ENCODE measurements at places on chromosomes 3 and 15.
A peak's percentile ranks its signal among the peaks of the same experiment; 100 is the strongest.

- DNase-seq, result no peak
Measured at GRCh38 chr3:160286231-160286630, 61.0 kb downstream of the C3orf80 start.

DNA sequence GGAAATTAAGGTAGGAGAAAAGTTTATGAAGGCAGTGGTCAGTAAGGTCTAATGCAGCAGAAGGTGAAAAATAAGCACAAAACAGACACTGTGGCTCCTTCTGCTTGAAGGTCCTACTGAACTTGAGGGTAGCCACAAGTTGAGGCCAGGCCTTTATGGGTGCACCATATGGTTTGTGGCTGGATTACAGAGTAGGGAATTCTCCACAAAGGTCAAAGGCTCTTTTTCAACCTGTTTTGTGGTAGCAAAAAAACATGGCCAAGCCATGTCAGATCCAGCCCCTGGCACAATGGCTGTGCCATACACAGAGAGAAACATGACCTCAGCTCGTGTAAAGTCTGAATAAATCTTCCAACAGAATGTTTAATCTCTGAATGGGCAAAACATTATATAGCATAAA, 214.0 kb downstream of the SATB1 start:
- no peak for DNase-seq

GRCh38 chr15:63392361-63393009, 10.8 kb upstream of the CA12 start:
- DNase-seq, result no peak

DNA sequence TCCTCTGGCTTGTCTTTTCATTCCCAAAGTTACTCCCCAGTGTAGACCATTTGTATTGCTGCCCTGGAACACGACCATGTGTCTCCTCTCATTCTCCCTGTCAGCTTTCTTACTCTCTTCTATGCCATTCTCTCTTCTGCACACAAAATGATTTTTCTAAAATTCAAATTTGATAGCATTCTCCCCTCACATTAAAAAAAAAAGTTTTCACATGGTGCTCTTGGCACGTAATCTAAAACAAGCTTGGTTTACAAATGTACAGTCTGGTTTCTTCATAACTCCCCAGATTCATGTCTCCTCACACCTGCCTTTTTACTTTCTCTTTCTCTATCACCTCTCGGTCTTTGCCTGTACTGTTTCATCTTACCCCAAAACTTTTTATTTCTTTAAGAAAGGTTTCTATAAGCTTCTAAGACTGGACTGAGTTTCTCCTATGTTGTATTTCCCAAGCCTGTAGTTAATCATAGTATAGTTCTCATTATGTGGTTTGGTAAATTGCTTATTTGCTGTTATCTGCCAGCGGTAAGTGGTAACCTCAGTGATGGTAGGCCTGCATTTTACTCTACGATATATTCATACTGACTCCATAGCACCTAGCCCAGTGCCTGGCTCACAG, 31.2 kb downstream of the BCHE start:
- no peak for DNase-seq

GRCh38 chr3:73052857-73053256, 8.6 kb upstream of the EBLN2 start:
- DNase-seq, result no peak

DNA sequence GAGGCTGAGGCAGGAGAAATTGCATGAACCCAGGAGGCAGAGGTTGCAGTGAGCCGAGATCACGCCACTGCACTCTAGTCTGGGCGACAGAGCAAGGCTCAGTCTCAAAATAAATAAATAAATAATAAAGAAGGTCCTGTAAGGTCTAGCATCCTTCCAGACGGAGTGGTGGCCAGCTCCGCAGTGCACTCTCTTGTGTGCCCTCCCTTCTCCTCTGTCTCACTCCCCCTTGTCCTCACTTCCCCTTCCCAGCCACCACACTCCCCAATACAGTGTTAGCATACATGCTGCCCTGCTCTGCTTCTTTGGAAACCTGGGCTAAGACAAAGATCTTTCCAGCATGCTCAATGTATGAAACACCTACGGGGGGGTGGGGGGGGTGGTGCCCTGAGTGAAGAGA, 3.4 kb upstream of the CLN6 start:
- DNase-seq, result no peak

GRCh38 chr3:40719660-40720287, 195.0 kb downstream of the ZNF621 start:
- peak; percentile 36 for DNase-seq

- peak; percentile 4 for DNase-seq
Measured at GRCh38 chr15:27057904-27058645, 87.1 kb downstream of the GABRG3 start.

DNA sequence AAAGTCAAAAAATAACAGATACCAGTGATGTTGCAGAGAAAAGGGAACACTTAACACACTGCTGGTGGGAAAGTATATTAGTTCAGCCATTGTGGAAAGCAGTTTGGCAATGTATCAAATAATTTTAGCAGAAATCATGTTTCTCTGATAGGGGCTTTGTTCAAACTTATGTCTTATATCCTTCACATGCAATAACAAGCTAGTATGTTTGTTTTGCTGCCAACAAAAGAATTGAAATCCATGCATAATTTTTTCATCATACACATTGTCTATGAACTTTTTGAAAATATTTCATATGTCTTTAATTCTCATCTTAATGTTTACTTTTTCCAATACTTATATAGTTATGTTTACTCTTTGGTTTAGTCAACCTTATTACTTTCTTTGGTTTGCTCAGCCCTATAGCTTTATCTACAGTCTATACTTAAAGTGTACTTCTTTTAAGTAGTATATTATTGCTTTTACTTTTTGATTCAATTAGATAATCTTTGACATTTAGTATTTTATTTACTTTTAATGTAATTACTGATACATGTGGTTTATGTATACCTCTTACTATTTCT, 639.6 kb upstream of the CBLB start:
- no peak for DNase-seq

DNA sequence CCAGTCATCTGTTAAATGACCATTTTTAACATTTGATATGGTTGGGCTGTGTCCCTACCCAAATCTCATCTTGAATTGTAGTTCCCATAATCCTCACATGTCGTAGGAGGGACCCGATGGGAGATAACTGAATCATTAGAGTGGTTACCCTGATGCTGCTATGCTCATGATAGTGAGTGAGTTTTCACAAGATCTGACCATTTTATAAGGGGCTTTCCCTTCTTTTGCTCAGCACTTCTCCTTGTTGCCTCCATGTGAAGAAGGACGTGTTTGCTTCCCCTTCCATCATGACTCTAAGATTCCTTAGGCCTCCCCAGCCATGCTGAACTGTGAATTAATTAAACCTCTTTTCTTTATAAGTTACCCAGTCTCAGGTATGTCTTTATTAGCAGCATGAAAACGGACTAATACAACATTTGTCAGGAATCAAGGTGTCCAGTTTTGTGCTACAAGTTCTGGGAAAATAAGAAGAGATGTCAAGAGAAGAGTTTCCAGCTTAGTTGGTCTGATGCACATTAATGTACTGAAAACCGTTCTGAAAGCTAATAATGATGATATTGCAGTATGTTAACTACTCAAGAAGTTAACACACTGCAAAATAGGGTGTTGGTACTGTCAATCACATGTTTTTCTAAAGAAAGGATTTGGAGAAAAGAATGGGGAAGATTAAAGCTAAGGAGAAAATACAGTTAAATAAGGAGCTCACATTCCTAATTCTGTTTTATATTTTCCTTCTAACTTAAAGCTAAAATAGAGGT, 67.9 kb downstream of the ATP8B4 start:
- no peak for DNase-seq

- peak; percentile 67 for DNase-seq
Measured at GRCh38 chr3:70550723-70551319, 238.4 kb upstream of the MDFIC2 start.

DNA sequence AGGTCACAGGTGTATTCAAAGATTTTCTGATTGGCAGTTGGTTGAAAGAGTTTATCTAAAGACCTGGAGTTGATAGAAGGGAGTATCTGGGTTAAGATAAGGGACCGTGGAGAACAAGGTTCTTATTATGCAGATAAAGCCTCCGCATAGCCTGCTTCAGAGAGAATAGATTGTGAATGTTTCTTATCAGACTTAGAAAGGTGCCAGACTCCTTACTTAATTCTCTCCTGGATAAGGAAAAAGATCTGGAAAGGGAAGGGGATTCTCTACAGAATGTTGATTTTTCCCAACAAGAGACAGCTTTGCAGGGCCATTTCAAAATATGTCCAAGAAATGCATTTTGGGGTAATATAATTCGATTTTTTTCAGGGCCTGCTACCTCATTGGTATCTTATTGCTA, 341.3 kb upstream of the RARB start:
- DNase-seq, result no peak

GRCh38 chr3:182482705-182483104, 310.6 kb upstream of the ATP11B start:
- no peak for DNase-seq

DNA sequence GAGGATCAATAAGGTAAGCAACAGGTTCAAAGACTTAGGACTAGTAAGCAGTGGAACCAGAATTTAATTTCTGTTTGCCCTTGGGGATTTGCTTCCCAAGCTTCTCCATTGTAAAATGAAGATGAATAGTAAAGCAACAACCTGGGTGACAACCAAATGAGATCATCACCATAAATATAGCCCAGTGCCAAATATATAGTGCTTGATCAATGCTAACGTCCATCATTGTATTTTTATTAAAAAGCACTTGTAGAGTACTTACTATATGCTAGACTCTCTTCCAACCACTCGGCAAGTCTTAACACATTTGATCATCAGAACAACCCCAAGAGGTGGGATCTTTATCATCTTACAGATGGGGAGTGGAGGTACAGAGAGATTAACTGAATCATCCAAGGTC, 51.5 kb upstream of the NMNAT3 start:
- DNase-seq, result no peak

DNA sequence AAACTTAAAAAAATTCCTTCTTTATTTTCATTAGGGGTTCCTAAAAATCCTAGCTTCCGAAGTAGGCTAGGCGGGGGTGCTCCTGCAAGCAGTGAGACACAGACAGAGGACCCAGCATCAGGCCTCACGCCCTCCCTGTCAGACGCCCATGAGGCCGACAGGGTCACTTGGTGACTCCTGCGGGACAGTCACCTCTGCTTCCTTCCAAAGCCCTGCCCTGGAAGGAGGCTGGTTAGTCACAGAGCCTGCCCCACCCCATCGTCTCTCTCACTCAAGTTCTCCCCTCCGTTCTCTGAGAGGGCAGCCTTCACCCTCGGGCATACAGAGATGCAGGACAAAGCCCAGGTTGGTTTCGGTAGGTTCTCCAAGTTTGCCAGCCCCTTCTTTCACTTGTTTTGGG, 38.6 kb downstream of the EHD4 start:
- DNase-seq, result peak; percentile 46

GRCh38 chr3:37556789-37557301, 304.8 kb upstream of the CTDSPL start:
- DNase-seq, result no peak

GRCh38 chr3:15460891-15461531, 33.6 kb downstream of the EAF1 start:
- DNase-seq, result no peak

- DNase-seq, result no peak
Measured at GRCh38 chr3:162370141-162370540, 873.5 kb downstream of the OTOL1 start.

- DNase-seq, result no peak
Measured at GRCh38 chr3:163838769-163839168, 1239.5 kb downstream of the SI start.

GRCh38 chr3:136042608-136043221, 77.2 kb downstream of the PPP2R3A start:
- peak; percentile 81 for DNase-seq

- peak; percentile 52 for DNase-seq
Measured at GRCh38 chr15:81947548-81947947, 98.3 kb downstream of the MEX3B start.

DNA sequence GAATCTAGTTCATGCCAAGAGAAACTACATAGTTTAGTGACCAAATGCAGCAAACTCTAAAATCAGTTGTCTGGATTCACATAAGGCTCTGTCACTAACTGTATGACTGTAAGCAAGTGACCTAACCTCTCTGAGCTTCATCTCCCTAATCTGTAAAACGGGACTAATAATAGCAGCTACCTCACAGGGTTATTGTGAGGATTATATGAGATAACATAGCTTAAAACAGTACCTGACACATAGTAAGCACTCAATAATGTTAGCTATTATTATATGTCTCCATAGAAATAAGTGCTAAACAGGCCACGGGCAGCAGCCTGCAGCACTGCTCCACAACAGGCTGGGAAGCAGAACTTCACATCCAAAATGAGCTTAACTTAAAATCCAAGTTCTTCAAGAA, 30.2 kb downstream of the NPTN start:
- DNase-seq, result no peak

GRCh38 chr3:119649761-119650160, 10.6 kb downstream of the POPDC2 start:
- DNase-seq, result peak; percentile 54

DNA sequence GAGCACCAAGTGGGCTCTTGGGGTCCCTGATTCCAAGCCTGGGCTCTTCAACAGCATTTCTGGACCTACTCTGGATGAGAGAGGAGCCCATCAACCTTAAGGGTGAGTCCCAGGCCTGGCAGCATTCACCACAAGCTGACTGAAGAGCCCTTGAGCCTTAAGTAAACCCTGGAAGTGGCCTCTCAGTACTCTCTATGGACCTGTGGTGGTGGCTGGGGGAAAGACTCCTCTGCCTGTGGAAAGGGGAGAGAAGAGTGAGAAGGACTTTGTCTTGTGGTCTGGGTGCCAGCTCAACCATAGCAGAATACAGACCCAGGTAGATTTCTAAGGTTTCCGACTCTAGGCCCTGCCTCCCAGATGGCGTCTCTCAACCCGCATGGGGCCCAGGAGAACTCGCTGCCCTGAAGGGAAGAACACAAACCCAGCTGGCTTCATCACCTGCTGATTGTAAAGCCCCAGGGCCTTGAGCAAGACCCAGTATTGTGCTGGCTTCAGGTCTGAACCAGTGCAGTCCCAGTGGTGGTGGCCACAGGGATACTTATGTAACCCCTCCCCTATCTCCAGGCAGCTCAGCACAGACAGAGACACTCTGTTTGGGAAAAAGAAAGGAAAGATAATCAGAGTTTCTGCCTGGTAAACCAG, 71.4 kb downstream of the TFDP2 start:
- no peak for DNase-seq

- DNase-seq, result peak; percentile 43
Measured at GRCh38 chr3:31959951-31960792, 20.9 kb downstream of the OSBPL10 start.

DNA sequence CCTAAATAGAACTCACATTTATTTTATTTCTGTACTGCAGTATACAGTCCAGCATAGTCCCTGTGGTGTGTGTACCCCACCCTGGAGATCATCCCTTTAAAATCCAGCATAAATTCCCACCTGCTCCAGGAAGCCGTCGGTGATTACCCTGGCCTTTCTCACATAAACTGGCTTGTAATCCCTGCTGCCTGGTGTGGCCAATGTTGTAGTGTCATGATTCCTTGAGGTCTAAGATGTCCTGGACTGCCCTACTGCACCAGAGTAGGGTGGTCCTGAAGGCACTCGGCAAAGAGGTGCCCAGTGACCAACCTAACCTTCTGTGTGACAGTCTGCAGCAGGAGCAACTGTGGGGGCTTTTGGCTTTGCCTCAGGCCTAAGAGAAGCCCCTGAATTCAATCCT, 58.9 kb downstream of the ITGA11 start:
- no peak for DNase-seq
